ENCODE measurements at places on chromosomes 12 and 14.

- no peak for DNase-seq
These were observed 21.7 kb downstream of the BICDL1 start for GRCh38 chr12:120010661-120011230.

GRCh38 chr12:131729254-131729955, 18.5 kb downstream of the SFSWAP start:
- DNase-seq, result no peak

GRCh38 chr12:28424965-28425364, 234.7 kb downstream of the CCDC91 start:
- no peak for DNase-seq

GRCh38 chr12:32089586-32089985, 17.1 kb upstream of the BICD1 start:
- no peak for DNase-seq

GRCh38 chr12:29797565-29798355, 14.0 kb upstream of the TMTC1 start:
- DNase-seq, result no peak

GRCh38 chr12:132026796-132027500, 77.2 kb downstream of the EP400 start:
- DNase-seq, result no peak

DNA sequence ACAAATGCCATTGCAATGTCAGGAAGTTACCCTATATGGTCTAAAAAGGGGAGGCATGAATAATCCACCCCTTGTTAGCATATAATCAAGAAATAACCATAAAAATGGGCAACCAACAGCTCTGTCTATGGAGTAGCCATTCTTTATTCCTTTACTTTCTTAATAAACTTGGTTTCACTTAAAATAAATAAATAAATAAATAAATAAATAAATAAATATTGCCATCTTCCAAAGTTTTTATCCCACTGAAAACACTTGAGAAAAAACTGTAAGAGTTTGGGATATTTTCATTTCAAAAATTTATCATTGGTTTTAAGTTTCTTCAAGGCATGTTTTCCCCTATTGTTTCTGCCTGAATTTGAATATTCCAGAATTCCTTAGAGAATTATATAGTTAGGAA, 89.8 kb downstream of the SYT10 start:
- DNase-seq, result no peak

DNA sequence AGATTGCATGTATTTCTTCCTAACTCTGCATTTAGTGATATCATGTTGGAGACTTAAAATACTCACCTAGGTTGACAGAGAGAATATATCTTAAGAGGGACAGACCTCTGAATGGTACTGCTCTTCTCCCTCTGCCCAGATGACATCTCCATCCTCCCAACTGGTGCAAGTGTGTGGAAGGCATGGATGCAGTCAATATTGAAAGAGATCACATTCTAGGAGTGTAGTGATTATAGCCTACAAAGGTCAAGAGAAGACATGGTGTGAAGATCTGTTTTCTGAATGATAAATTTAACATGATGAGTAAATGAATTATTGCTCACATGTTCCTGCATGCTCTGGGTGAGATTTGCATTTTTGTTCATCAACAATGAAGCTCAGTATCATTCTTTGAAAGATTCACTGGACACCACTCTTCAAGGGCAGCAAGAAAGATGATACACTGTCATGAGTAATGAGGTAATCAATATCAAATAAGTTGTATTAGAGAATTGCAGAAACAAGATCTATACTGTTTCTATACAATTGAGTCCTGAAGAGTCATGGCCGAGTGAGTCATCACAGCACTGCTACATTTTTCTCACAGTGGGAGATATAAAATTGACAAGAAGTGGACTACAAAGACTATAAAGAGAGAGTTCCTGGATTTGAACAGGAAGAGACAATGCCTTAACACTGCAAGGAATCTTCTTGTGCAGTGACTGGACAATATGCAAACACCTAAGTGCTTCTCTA, 183.3 kb upstream of the KRR1 start:
- DNase-seq, result no peak

DNA sequence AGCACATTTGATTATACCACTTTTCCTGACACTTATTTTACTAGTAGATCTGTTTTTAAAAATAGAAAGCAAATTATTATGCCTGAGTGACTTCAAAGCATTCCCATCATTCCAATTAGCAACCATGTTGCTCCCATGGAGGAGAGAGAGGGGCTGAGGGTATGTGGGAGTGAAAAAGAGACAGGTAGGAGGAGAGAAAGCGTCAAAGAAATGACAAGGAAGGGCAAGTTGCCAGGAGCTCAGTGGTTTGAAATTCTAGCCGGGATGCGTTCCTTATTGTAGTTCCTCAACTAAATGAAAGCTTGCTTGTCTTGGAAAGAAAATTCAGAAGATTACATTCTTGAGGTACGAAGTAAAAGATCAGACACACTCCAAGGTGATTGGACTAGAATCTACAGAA, 92.4 kb upstream of the PKP2 start:
- no peak for DNase-seq

DNA sequence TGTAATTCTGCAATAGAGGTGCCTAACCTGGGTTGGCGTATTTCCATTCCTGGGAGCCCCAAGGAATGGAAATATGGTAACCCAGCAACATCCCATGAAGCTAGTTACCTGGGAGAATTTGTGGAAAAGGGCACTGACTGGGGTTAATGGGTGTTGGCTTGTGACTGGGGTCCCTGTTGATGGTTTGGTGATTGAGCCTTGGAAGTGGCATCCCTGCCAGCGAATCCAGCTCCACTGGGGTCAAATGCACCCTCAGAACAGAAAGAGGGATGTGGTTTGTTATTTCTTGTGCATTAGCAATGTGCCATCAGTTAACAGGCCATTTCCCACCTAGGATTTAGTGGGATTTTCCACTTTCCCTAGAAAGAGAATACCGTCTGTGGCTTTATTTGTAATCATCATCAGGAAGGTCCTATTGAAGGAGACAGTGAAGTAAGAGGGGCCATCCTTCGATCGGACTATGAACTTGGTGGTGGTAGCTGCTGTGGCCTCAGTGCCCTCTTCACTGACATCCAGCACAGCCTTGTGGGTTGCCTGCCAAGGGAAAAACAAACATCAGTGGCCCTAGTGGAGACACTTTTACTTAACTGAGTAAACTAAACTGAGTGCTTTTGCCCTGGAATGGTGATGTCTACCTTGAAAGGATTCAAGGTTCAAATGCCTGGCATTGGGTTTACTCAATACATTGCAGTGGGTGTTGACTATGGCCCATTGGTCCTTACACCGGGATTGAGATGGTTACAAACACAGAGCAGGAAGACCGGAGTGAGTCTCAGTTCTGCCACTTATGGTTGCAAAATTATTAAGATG, 10.4 kb upstream of the SERPINA11 start:
- DNase-seq, result no peak

DNA sequence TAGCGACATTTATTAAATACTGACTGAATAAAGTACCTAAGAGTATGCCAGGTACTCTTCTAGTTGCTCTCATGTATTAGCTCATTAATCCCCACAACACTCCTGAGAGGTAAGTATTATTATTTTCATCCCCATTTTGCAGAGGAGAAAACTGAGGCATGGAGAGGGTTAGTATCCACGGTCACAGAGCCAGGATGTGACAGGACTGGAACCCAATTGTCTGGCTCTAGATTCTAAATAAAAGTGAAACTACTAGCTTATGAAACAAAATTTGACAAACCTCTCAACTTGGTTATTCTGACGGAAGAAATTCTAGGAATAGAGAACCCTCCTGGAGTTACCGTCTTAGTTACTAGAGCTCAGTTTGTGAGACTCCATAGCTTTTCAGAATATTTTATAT, 112.2 kb downstream of the CHST11 start:
- no peak for DNase-seq

DNA sequence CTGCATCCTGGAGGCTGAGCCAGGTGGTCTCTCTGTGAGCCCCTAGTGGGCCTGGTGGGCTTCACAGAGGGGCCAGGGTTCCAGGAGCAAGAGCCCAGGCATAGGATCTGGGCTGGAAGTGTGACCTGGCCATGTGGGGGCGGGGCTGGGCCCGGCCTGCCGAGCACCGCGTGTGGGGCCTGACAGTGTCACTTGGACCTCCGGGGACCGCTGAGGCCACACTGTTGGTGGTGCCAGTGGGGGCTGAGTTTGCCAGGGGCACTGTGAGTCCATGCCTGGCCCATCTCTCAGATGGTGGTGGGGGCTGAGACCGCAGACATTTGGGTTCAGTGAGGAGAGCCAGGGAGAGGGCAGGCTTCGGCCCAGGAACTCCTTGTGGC, 5.2 kb downstream of the FBRSL1 start:
- no peak for DNase-seq

DNA sequence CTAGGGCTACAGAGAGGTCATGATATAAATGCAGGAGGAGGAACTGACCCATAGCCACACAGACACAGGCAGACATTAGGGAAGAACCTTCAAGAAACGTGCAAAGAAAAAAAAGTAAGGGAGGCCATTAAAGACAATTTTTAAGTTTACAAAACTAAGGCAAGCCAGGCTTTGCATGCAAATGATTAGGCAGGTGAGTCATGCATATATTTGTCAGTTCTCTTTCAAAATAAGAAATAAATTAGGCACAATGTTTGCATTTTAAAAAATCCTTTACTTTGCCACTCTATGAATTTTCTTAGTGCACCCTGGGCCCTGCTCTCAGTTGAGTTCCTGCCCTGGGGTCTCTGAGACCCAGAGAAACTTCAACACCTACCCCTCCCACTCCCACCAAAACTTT, 75.0 kb downstream of the PRMT8 start:
- no peak for DNase-seq

DNA sequence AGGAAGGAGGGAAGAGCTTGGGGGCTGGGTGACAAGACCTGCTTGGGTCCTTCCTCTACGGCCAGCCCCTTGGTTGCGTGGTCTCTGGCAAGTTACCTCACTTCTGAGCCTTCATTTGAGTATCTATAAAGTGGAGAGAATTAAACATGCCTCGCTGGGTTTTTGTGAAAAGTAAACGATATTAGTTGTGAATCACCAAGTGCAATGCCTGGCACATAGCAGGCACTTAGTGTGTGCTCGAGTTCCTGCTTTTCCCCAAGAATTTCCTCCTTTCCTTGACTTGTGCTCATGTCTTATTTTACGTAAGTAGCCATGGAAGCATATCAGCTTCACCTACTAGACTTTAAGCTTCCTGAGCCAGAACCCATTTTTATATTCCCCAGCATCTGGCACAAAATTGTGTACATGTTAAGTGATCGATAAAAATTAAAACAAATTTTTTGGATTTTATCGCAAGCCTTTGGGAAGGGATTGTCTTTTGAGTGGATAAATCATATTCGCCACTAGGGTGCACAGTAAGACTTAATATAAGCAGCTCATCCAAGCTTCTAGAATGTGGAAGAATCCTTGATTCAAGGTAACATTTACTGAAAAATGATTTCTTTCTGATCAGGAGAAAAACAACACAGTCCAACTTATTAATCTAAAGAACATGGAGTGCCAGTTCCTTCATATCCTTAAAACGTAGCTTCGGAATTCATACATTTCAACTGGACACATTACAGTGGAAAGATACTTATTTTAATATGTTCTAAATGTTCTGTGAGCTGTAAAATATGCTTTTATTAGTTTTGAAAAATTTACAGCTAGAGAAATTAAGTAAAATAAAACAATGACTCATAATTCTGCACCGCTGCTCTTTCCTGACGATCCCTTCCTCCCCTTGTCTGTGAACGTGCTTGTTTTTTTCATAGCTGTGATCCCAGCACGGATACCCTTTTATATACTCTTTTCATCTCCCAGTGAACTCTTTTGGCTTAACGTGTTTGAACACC, 62.0 kb downstream of the SLC25A47 start:
- DNase-seq, result no peak

DNA sequence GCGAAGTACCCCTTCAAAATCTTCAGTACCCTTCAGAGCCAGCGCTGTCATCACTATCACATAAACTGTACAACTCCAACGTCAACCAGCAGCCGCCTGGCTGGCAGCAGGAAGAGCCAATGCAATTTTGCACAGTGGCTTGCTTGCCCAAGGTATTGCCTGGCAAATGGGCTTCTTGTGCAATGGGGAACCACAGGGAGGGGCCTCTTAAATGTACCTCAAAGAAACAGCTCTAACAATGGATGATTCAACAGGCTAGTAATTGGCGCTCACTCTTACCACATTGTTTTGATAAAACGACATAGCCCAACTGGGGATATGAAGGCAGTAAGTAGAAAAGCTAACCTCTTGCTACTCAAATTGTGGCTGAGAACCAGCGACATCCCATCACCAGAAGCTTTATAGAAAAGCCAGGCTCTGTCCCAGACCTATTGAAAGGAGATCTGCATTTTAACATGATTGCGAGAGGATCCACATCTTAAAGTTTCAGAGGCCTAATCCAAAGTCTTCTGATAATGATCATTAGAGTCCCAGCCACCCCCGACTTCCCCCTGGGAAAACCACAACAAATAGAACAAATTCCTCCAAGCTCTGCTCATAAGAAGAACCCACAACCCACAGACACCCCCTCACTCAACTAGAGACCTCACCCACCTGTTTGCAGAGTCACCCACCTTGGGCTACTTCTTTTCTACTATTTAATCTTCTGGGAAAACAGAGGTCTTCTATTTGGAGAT, 125.3 kb upstream of the HIF1A start:
- no peak for DNase-seq

- DNase-seq, result no peak
These were observed 129.9 kb downstream of the TMEM30B start for GRCh38 chr14:61151251-61151650.

GRCh38 chr14:99168330-99168729, 103.7 kb downstream of the BCL11B start:
- DNase-seq, result no peak

GRCh38 chr14:24195186-24196070, at the start of gene TM9SF1:
Gene TM9SF1 (minus strand): TSS chr14:24195441. CDS start chr14:24195019, 422 bp downstream.
- DNase-seq, result peak; percentile 82

- DNase-seq, result no peak
These were observed 21.6 kb upstream of the BLTP3B start for GRCh38 chr12:100164153-100164704.

- DNase-seq, result no peak
These were observed 41.0 kb upstream of the NPAS3 start for GRCh38 chr14:32897698-32898064.

GRCh38 chr12:6635375-6635855, 344 bp downstream of the LPAR5 start:
- DNase-seq, result no peak

DNA sequence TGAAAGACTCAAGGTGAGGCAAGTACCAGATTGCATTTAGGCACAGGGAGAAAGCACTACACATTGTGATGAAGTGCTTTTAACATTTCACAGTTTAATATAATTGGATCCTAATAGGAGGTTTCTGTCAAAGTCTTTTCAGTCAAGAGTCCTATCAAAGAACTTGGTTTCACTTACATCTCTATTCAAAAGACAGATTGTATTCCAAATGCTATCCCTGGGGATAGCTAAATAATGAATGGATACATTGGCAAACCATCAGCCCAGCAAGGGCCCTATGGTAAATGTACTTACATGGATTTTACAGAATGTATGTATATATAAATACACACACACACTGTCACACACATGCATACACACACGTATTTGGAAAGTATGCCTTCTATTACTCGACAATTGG, 655.5 kb upstream of the FLRT2 start:
- DNase-seq, result no peak

GRCh38 chr14:77094672-77095284, 3.3 kb upstream of the CIPC start:
- peak; percentile 57 for DNase-seq

All from T-helper 17 cell (primary cell).